Karpas-422 (cell line): ENCODE measurements at places on chromosomes 1 and 21. TPM values are rescaled to one million over a fixed set of nuclear protein-coding genes. Genes with fewer than 3 reads are reported as not detected.

GRCh38 chr1:218493986-218494385 is 148.8 kb downstream of the TGFB2 start:
- no peak for DNase-seq

SLC16A4 gene
- 51.4 and 116 TPM in 2 replicates for total RNA-seq

ERO1B gene
- 0.76 and 0.82 TPM in 2 replicates for total RNA-seq

DNA sequence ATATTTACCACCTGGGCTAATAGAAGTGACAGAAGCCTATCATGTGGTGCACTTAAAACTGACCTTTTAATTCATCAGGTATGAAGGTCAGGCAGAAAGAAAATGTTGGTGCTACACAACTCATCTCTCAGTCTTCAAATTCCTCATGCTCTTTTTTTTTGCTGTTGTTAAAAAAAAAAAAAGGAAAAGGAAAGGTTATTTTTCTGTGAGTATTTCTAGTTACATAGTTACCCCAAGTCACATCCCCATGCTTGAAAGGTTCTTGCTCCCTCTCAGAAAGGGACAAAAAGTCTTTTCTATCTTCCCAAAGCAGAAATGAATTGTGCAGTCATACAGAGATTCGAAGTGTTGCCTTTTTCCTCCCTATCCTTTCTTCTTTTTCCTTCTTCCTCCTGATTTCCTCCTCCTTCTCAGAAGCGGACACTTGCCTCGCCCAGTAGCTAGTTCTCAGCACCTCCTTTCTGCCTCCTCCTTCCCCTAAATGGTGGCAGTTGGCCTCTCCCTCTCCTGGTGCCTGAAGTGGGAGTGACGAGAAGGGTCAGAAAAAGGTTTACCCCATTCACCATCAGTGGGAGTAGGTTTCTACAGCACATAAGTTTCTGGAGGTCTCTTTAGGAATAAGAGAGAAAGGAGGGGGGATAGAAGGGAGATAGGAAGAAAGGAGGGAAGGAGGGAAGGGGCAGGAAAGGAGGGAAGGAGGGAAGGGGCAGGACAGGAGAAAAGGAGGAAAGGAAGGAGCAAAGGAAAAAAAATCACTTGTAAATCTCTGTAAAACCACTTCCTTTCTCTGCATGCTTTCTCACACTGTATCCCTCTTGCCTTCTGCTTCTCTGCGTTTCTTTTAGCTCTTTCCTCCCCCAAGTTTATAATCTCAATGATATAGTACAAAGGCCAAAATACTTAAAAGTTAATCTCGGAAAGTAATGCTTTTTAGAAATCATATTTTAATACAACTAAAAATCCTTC is 20.4 kb upstream of the C1orf105 start:
- no peak for DNase-seq

ZBTB8B gene
- total RNA-seq, result not detected in 2 replicates

LRIF1 gene
- 28.2 and 59.3 TPM in 2 replicates for total RNA-seq

DNA sequence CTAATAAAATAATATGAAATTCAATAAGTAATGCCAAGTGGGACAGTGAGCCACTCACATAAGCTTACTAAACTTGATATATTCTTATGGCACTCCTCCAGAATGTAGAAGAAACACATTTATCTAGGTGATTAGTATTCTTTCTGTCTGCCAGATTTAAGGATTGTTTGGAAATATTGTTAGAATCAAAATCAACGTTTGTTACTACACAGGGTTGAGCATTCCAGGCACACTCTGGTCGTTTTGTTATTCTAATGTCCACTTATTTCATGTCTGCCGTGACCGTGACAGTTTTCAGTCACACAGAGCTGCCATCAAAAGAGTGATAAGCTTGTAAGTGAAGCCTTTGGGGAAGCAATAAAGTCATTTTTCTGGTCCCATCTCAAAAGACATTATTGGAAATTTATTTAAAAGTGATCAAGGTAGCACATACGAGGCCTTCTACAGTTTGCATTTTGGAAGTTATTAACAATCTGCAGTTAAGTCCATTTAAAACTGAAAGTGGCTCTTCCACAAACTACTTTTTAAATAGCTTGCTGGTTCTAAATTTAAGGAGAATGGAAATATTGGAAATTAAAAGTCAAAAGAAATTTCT is 38.0 kb downstream of the NFIA start:
- DNase-seq, result no peak
